ENCODE measurements at places on chromosomes 13 and 19.

- DNase-seq = no peak
These were observed 518.6 kb downstream of the SLITRK5 start for GRCh38 chr13:88189728-88190127.

- DNase-seq = no peak
These were observed 201.7 kb upstream of the UBL3 start for GRCh38 chr13:30052120-30052519.

GRCh38 chr19:21595185-21595584 lies 89.8 kb downstream of the ZNF429 start:
- no peak for DNase-seq

- peak; percentile 48 for DNase-seq
These were observed 499 bp downstream of the LSM7 start for GRCh38 chr19:2327773-2328400.

GRCh38 chr13:39406688-39407087 lies 196.3 kb downstream of the LHFPL6 start:
- no peak for DNase-seq

DNA sequence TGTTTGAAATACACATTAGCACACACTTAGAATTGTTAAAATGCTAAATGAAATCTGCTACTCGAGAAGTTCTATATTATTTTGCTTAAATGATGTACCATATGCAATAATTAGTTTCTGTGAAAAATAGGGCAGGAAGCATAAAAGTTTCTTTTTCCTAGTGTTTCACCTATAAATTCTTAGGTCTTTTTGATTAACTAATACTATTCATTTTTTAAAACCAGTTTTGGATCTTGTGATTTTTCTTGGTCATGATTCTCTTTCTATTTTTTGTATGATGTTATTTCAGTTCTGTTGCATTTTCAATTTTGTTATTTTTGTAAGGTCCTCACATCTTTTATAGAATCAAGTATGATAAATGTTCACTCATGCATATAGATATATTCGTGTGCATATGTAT lies 66.1 kb downstream of the URI1 start:
- DNase-seq = no peak

GRCh38 chr13:102999499-102999898 lies 66.7 kb downstream of the SLC10A2 start:
- DNase-seq = no peak
